Adipocyte (in vitro differentiated cells): ENCODE measurements at places on chromosomes 4 and X.

DNA sequence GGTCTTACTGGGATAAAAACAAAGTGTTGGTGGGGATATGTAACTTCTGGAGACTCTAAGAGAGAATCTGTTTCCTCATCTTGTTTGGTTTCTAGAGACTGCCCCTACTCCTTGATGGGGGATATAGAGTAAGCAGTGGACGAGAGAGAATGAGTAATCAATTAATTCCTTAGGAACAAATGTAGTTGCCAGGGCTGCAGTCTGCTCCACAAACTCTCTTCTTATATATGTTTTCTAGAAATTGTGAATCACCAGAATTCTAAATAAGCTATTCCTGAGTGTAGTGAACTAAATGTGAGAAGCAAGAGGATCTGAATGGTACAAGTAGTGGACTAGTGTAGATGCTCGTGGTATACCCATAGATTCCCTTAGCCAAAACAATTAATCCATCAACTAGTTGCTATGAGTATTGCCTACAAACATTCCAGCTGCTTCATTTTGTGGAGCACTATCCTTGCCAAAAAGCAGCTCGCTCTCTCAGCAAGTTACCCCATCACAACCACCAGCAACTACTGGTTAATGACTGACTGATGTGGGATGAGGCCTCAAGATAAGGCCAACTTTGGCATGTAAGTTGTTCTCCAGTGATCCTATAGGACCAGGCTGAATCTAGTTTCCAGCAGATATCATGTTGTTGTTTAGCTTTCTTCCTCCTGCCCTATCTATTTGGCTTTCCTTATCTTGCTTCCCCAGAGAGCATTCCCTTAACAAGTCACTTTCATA is 273.0 kb downstream of the SLC7A11 start:
- no peak for DNase-seq

DNA sequence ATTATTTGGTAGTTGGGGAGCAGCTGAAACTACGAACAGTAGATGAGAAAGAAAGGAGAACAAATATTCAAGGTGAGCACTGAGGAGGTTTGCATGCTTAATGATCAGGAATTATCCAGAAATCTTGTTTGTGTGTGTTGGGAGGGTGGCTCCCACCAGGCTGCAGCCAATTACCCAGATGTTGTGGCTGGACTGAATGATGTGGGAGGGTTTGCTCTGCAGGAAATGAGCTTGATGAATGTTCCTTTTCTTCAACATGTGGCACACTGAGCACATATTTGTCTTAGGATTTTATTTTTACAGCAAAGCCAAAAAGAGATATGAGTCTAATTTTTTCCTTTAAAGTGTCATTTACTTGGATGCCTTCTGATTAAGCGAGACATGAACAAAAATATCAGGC is 48.3 kb upstream of the AMOT start:
- no peak for DNase-seq

DNA sequence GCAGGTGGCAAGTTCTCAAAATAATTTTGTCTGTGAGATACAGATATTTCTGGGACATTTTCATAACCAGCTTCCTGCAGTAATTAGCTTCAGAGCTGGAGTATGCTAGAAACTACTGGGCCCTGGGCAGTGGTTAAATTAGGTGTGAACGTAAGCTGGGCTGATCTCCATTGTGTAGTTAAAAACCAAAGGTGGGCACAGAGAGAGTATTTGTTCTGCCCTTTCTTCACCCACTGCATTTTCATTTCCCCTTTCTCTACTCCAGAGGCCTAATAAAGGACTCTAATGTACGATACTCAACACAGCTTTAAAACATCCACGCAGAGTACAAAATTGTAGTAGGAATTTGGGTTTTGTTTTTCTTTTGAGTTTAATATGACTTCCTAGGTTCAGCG is 252.7 kb downstream of the SPRY1 start:
- no peak for DNase-seq

DNA sequence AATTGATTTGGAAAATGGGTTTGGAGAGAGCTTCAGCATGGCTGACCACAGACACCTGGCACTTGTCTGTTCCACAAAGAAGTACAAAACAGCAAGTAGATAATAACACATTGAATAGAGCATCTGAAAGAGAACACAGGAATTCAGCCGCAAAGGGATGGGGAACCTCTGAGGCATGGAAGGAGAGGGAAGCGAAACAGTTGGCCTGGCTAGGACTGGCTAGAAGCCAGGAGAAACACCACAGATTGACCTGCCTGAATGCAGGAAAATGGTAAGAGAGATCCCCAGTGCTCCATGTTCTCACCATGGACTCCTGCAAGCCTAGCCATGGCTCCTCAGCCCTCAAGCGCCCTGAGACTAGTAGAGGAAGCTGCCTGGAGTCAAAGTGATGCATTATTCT is 169.7 kb upstream of the SH3RF1 start:
- DNase-seq, result no peak

DNA sequence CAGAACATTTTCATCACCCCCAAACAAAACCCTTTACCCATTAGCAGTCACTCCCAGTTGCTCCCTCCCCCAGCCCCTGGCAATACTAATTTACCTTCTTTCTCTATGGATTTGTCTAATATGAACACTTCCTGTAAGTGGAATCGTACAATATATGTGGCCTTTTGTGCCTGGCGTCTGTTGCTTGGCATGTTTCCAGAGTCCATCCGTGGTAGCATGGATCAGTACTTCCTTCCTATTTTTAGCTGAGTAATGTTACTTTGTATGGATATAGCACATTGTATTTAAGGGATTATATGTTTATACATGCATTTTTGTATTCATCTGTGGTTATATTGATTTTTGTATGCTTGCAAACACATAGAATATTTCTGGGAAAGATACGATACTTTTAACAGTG is 48.2 kb downstream of the PPEF1 start:
- DNase-seq, result no peak
